ENCODE measurements at places on chromosomes 3 and 15.

DNA sequence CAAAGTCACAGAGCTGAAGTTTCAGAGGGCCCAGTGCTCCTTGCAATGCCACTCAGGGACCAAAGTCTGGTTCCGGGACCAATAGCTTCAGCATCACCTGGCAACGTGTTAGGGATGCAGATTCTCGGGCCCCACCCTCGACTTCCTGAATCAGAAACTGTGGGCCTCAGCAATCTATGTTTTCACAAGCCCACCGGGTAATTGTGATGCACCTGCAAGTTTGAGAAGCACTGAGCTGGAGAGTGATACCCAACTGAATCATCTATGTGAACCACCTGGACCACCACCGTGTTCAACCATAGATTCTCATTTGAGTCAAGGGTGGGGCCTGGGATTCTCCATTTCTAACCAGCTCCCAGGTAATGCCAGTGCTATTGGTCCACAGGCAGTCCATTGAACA lies 55.7 kb downstream of the CORO2B start:
- no peak for DNase-seq

DNA sequence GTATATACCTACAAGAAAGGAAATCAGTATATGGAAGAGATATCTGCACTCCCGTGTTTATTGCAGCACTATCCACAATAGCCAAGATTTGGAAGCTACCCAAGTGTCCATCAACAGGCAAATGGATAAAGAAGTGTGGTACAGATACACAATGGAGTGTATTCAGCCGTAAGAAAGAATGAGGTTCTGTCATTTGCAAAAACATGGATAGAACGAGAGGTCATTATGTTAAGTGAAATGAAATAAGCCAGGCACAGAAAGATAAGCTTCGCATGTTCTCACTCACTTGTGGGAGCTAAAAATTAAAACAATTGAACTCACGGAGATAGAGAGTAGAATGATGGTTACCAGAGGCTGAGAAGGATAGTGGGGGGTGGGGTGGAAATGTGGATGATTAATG lies 53.1 kb downstream of the FAM81A start:
- DNase-seq: no peak

GRCh38 chr3:126117786-126118185 lies 33.9 kb upstream of the SLC41A3 start:
- no peak for DNase-seq

DNA sequence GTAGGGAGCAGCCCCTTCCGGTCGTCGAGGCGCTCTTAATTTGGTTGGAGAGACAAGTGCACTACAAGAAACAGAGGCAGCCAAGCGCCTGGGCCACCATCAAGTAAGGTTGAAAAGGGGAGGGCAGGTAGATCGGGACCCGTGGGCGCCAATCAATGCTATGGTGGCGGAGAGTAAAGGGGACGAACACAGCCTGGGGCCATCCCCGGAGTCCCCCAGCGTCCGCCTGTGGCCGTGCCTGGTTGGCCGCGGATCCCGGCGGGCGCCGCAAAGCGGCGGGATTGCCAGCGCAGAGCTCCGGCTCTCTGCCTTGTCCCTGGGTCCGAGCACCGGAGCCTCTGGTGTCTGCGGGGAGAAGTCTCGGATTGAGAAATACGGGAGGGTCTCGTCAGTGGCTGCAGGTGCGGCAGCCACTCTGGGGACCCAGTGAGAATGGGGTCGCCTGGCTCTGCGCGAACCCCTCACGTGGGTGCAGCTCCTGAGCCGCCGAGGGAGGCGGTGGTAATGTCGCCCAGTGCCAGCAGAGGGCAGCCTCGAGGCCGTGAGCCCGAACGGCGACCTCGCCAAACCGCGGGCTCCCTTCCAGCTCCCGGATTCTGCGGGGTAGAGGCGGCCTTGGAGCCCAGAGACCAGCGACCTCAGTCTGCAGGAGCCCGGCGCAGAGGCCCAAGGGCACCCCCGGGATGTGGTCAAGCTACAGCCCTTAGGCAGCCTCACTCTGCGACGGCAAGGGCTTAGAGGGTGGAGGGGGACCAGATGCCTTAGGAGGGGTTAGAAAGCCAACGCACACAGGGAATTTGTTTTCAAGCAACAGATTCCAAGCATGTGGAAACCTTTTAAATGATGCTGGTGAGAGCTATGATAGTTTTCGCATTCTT lies 10.8 kb downstream of the FOXL2 start:
- peak; percentile 68 for DNase-seq

- DNase-seq: no peak
Measured at GRCh38 chr3:105414841-105415240, 48.1 kb downstream of the ALCAM start.

GRCh38 chr15:38707802-38708671 lies 143.4 kb upstream of the RASGRP1 start:
- DNase-seq: no peak

DNA sequence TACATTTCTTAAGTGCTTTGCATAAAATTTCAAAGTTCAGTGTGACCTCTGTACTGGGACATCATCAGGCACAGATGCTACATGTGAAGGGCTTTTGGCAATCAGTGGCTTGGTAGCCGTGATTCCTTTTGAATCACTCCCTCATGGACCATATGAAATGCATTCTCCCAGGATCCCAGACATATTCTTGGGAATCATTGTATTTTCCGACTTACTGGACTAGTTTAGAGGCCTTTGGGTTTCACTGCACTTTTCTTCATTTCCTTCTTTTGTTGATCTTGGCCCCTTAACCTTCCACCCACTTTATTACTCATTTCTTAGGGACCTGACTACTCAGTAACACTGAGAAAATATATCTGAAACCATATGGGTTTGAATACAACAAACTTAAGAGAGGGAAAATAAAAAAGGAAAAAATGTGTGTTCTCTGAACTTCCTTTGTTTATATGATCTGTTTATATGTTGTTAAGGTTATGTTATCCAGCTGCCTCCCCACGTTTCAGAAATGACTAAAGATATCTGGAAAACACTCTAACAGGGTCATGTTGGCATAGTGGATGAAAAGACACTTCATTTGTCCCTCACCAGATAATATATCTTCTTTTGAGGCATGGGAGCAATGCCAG lies 35.1 kb downstream of the HMG20A start:
- no peak for DNase-seq

DNA sequence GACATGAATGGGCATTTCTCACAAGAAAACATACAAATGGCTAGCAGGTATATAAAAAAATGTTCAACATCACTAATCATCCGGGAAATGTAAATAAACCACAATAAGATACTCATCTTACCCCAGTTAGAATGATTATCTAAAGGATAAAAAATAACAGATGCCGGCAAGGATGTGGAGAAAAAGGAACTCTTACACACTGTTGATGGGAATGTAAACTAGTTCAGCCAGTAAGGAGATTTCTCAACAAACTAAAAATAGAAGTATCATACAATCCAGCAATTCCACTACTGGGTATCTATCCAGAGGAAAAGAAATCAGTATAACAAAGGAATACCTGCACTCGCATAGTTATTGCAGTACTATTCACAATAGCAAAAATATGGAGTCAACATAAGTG lies 124.2 kb downstream of the SATB1 start:
- DNase-seq: no peak

DNA sequence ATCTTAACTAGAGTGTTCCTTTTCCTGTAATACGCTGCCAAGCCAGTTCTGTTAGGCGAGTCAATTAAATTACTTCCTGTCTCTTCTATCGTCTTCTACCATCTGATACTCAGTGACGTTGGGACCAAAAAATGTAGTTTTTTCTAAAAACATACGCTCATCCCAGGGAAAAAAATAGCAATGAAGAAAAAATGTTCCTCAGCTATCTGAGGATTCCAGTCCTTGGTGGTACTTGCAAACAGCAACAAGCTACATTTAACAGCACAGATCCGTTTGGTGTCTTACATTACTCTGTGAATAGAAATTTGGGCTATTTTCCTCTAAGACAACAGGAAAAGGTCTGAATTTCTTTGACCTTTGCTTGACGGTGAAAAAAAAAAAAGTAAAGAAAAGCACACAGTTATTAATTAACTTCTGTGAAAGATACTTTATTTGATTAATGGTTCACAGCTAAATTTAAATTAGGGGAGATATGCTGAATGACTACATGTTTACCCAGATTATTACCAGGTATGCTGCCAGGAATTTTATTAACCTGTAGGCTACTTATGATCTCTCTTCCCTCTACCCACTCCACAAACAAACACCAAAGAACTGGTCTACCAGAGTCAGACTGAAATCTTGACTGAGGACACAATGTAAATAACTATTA lies 254.4 kb upstream of the ZPLD1 start:
- DNase-seq: no peak

GRCh38 chr15:78155355-78155939 lies 6.3 kb downstream of the IDH3A start:
- DNase-seq: no peak

GRCh38 chr3:133138017-133138416 lies 99.8 kb downstream of the TMEM108 start:
- no peak for DNase-seq

DNA sequence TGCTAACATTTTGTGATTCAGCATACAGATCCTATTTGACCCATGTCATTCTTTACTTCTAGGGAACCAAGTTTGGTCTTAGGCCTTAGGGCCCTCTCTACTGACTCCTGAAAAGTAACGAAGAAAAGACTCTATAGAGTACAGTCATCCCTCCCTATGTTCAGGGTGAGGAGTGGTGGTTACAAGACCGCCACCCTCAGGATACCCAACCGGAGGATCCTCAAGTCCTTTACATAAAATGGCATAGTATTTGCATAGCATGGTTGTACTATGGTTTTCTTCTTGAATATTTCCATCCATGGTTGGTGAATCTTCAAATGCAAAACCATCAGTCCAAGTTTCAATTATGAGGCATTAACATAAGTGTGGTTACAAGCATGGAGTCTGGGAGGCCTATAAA lies 327.6 kb downstream of the FGF12 start:
- DNase-seq: no peak

DNA sequence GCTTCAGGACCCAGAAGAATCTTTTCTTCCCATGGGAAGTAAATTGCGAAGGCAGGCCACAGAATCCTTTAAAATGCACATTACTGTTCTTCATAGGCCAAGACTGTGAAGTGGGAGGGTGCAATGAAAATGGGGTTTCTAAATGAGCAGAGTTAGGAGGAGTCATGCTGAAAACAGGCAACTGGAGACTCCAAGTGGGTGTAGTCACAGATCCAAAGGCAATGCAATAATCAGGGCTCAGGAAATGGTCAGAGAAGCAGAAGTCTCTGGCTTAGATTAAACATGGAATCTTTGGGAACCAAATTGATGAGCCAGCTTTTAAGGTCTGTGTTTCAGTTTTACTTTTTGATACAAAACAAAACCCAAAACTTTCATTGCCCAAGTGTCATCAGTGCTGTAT lies 37.6 kb downstream of the HHLA2 start:
- no peak for DNase-seq

DNA sequence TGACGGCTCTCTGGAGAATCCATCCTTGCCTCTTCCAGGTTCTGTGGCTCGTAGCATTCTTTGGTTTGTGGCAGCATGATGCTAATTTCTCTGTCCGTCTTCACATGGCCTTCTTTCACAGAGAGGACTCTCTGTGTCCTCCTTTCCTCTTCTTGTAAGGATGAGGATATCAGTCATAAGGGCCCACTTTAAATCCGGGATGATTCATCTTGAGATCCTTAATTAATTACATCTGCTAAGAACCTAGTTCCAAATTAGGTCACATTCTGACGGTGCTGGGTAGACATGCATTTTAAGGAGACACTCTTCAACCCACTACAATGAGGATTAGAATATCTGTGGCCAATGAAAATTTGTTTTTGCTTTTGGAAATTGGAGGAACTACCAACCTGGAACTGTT lies 15.7 kb upstream of the GXYLT2 start:
- no peak for DNase-seq

DNA sequence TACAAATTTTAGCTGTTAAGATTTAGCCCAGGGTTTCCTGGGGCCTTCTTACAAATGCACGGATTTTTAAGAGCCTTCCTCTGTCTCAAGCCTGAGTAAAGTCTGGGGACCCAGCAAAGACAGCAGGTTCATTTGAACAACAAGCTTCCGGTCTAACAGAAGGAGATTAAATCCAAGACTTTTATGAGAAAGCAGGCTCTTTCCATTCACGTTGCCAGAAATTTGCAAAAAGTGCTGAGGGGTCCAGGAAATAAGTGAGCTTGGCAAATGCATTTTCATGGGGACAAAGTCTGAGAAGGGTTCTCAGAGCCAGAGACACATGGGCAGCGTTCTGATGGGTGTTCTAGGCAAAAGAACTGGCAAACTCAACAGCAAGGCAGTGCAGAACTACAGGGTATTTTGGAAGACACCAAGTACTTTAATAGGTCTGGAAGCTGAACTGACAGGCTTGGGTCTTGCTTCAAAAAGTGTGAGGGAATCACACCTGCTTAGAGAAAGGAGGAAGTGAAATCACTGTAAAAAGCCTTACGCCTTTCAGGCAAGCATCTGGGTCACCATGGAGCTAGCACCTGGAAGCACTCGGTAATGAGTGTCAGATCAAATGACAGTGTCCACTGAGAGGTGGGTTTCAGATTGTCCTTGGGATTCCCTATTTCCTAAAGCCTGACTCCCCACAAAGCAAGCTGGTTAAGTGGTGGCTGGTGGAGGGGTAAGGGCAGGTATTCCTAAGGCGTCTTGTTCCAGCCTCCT lies 115.8 kb upstream of the ARHGEF3 start:
- no peak for DNase-seq

DNA sequence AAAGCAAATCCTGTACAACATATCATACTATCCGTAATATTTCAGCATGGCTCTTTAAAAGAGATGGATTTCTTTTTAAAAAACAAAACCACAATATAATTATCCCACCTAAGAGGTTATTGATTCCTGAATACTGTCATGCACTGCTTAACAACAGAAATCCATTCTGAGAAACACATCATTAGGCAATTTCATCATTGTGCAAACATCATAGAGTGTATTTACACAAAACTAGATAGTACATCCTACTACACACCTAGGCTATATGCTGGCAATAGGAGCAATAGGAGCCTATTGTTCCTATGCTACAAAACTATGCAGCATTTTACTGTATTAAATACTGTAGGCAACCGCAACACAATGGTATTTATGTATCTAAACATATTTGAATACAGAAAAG lies 242.0 kb downstream of the NEK10 start:
- no peak for DNase-seq

- no peak for DNase-seq
Measured at GRCh38 chr3:25453619-25454004, 25.5 kb downstream of the RARB start.

DNA sequence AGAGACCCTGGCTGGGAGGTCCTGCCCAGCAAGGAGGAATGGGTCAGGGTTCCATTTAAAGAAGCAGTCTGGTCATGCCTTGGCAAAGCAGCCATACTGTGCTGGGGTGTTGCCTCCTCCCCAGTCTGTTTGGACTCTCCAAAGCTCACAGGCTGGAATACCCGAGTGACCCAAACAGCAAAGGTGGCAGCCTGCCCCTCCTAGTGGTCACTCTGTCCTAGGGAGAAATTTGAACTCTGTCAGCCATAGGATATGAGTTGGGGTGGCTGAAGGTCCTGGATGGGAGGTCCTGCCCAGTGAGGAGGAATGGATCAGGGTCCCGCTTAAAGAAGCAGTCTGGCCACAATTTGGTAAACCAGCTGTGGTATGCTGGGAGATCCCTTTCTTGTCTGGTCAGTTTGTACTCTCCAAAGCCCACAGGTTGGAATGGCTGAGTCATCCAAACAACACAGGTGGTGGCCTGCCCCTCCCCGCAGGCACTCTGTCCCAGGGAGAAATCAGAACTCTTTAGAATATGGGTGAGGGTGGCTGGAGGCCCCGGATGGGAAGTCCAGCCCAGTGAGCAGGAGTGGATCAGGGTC lies 45.0 kb downstream of the CCR1 start:
- no peak for DNase-seq

- no peak for DNase-seq
Measured at GRCh38 chr3:194816748-194817591, 131.3 kb downstream of the FAM43A start.

- DNase-seq: no peak
Measured at GRCh38 chr3:149585401-149585726, 72.5 kb downstream of the WWTR1 start.

- DNase-seq: no peak
Measured at GRCh38 chr3:65182085-65182484, 494.3 kb upstream of the ADAMTS9 start.

All from CD4-positive, alpha-beta T cell (primary cell).